Mucosa of gallbladder (tissue), 1 donor: ENCODE measurements at places on chromosomes 13 and 19. TPM values are rescaled to one million over a fixed set of nuclear protein-coding genes. Genes with fewer than 3 reads are reported as not detected.

GATAD2A gene
- 110 TPM for total RNA-seq

GRCh38 chr19:13843104-13843921 lies 33.6 kb upstream of the NANOS3 start:
- no peak for DNase-seq

GRCh38 chr13:78468621-78469020 lies 134.7 kb downstream of the POU4F1 start:
- DNase-seq: no peak

GRCh38 chr19:20273376-20273775 lies 106.4 kb downstream of the ZNF486 start:
- DNase-seq: no peak

DNA sequence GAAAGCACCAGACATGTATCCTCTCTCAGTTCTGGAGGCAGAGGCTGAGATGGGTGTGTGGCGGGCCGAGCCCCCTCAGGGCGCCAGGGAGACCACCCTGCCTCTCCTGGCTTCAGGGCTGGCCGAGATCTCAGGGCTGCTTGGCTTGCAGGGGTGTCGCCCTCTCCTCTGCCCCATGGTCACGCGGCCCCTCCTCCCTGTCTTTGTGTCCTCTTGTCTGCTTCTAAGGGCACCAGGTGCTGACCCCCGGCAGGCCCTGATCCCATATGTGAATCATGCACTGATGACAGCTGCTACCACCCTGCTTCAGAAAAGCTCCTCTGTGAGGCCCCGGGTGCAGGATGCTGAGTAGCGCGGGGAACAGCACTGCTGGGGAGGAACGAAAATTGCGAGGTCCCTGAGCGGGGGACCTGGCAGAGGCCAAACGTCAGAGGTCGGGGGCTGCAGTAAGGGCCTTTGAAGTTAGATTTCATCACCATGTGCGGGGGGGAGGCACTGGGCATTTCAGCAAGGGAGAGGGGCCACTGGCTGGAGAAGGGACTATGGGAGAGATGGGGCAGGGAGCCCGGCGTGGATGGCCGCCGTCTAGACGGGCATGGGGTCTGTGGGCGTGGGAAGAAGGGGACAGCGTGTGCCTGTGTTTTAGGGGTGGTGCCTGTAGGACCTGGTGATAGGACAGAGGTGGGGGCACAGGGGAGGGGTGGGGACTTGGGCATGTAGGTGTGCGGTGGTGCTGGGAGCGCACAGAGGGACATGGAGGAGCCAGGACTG lies 125.2 kb downstream of the KDM4B start:
- no peak for DNase-seq

SCAF1 gene
- total RNA-seq: 86.0 TPM

RXFP2 gene
- total RNA-seq: not detected

GRCh38 chr13:94232161-94232950 lies 247.1 kb downstream of the DCT start:
- DNase-seq: no peak

DNA sequence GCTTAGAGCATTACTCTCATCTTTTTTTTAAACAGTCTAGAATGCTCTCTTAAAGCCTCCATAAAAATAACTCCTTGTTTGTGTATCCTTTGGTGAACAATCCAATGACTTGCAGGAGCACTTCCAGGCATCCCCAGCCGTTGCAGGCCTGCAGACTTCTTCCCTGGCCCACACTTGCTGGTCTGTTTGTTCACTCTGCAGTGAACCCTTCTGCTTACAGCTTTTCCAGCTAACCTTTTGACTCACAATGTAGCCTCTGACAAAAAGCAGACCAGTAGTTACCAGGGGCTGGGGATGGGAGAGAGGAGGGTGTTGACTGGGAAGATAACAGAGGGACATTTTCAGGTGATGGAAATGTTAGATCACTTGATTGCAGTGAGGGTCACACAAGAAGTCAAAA lies 9.1 kb downstream of the GPR42 start:
- DNase-seq: peak; percentile 37

ZFP28 gene
- 9.4 TPM for total RNA-seq

CYP2A6 gene
- 1.9 TPM for total RNA-seq

DNA sequence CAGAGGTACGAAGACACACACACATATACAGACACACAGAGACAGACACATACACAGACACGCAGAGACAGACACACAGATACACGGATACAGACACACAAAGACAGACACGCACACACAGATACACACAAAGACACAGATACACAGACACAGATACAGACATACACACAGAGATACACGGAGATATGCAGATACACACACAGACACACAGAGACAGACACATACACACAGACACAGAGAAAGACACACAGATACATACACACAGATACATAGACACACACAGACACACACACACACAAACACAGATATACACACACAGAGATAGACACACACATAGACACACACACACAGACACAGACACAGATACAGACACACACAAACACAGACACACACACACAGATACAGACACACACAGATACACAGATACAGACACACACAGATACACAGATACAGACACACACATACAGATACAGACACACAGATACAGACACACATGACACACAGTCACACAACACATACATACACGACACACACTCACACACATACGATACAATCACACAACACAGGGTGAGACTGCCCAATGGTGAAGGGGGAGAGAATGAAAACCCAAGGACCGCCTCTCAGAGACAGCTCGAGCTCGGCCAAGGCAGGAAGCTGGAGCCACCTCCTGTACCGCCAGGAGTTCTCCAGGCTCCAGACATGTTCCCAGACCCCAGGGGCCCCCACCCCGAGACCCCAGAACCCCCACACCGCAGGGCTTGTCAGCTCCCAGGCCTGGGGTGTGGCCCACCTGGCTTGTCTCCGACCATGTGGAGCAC lies 8.8 kb upstream of the CCER2 start:
- DNase-seq: no peak

SLC10A2 gene
- 5.2 TPM for total RNA-seq

CD70 gene
- not detected for total RNA-seq

FBXW9 gene
- 8.9 TPM for total RNA-seq

PSG2 gene
- total RNA-seq: not detected

GRCh38 chr13:73879346-73880015 lies 254.7 kb downstream of the KLF12 start:
- DNase-seq: no peak

DNA sequence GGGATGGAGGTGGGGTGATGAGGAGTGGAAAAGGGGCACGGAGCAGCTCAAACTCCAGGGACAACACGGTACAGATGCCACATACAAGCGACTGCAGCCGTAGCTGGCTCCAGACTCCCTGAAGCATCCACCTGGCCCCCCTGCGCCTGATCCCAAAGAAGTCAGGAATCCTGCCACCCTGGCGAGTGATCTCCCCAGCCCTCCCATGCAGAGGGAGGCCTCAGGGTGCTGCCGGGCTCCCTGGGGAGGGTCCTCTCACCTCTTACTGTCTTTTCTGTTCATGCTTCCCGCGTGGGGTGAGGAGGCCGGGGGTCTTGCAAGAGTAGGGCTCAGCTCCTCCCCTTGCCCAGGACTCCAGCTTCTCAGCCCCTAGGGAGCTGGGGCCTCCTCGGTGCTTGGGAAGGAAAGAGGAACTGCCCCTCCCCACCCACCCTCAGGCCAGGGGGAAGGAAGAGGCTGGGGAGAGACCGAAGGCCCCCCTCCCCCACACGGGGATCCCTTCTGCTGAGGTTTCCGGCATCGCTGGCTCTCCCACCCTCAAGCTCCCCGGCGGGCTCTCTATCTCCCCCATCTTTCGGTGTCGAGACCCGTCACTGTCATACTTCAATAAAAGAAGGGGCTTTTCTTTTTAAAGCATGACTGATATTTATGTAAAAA lies at the start of gene RASGRP4:
TSS of gene RASGRP4 (minus strand) at position 410 of the 657 bp plus-strand sequence. CDS start at position 282, 128 bp downstream.
- no peak for DNase-seq

SPACA4 gene
- total RNA-seq: not detected

GRCh38 chr19:17784201-17785008 lies 10.5 kb upstream of the B3GNT3 start:
- DNase-seq: peak; percentile 66

- DNase-seq: no peak
These were observed 3.5 kb downstream of the KEAP1 start for GRCh38 chr19:10499550-10500246.

CELF5 gene
- total RNA-seq: 0.49 TPM

DNA sequence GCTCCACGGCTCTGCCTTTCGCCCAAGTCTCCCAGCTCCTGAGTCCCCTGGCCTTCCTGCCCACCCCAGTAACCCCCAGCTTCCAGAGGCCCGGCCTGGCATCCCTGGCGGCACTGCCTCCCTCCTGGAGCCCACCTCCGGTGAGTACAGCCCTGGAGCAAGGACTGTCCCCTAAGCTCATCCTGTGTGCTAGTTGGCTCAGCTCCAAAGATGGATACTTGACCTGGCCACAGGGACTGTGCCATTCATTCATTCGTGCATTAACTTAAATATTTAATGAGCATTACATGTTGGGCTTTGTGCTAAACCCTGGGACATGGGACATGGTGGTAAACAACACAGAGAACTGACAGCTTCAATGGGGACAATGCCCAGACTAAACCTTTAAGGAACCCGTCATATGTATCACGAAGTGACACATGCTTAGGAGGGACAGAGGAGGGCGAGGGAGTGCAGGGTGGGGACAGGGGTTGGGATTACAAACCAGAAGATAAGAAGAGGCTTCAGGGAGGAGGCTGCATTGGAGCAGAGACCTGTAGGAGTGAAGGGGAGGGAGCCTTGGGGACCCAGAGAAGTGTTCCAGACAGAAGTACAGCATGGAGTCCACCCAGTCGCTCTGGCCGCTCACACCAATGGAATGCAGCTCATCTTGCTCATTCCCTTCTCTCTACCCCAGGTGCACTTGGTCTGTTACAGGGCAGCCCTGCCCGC lies 6.9 kb upstream of the OVOL3 start:
- no peak for DNase-seq

DNA sequence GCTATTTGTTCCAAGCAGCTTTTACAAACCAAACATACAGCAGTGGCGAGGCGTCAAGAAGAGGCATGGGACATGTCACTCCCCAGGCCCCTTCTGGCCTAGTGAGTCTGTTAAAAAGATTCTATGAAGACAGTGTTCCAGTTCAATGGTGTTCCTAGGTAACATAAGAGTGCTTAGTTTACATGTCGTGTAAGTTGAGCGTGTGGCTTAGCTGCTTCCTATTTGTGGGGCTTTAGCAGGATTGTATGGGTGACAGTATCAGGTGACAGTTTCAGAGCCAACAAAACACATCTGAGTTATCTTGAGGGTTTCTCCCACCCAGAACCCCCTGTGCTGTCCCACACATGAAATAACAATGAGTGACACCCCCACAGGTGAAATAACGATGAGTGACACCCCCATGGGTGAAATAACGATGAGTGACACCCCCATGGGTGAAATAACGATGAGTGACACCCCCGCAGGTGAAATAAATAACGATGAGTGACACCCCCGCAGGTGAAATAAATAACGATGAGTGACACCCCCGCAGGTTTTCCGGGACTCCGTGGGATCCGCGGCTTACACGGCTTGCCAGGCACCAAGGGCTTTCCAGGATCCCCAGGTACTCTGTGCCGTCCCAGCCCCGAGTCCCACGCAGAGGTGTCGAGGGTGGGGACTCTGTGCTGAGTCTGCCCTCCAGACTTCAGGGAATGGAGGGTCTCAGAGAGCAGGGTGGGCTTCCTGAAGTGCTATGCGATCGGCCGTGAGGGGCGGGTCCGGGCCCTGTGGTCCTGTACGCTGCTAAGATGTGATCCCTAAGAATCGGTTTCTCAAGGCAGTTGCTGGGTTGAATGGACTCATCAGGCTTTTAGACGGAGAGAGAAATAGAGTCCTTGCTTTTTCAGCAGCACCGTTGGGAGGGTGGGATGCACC lies 68.6 kb downstream of the RAB20 start:
- DNase-seq: no peak

DNA sequence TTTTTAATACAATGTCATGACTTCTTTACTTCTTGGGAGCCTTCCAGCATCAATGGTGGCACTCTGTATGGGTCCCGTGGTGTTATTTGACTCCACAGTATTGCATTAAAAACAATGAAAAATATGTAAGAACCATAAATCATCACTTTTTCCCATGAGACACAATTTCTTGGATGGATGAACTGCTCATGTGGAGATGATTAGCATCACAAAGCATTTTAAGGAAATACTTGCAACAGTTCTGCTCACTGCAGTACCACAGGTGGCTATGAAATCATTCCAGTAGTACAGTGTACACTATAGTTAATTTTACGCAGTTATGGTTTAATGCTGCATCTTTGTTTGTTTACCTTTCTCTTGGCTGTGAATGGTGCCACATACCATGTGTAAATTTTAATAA lies 37.2 kb upstream of the C1QTNF9B start:
- DNase-seq: no peak

- DNase-seq: peak; percentile 40
These were observed 38.9 kb downstream of the STOML3 start for GRCh38 chr13:38951525-38952313.

- DNase-seq: no peak
These were observed 4.0 kb upstream of the GRIN3B start for GRCh38 chr19:996051-996838.

SYT3 gene
- 0.32 TPM for total RNA-seq

- no peak for DNase-seq
These were observed 911.0 kb downstream of the PCDH17 start for GRCh38 chr13:58542530-58542929.

DNA sequence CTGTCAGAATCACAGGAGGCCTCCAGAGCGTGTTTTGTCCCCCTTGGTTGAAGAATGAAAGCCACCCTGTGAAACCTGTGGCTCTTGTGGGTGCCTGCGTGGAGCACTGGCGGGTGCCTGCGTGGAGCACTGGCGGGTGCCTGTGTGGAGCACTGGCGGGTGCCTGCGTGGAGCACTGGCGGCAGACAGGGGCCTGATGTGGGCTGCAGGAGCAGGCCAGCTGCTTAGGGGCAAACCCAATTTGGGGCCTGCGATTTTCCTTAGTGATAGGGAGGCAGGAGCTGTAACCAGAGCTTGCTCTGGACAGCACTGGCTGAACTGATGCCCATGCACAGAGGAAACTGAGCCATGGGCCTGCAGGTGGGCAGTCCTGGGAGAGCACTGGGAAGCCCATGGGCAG lies 24.3 kb downstream of the ARHGEF7 start:
- DNase-seq: no peak

GRCh38 chr13:111909501-111909900 lies 157.4 kb upstream of the SOX1 start:
- peak; percentile 2 for DNase-seq

RNF113B gene
- not detected for total RNA-seq

GRCh38 chr19:15354566-15355296 lies 22.4 kb upstream of the BRD4 start:
- no peak for DNase-seq

APOE gene
- 435 TPM for total RNA-seq

KLK12 gene
- 0.78 TPM for total RNA-seq

DNA sequence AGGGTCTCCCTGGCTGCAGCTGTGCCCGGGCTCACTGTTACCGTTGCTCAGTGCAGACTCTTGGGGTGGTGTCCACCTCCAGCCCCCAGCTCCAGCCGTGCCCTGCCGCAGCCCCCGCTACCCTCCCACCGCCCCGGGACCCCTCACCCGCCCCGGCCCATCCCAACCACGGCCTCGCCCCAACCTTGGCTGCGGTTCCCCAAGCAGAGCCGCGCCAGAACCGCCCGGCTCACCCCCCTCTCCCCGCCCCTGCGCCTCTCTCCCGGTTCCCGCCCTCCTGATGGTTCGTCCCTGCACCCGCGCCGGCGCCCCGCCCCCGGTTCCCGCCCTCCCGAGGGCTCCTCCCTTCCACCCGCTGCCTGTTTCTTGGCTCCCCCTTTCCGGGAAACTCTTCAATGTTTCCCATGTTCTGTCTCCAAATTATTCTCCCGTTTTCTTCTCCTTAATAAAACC lies 40.3 kb downstream of the ANKRD10 start:
- peak; percentile 82 for DNase-seq
